Stimulated activated naive CD4-positive, alpha-beta T cell treated with Interleukin-2 at 50 U/mL for 16 hours (primary cell): ENCODE measurements at places on chromosomes 12 and 14.

DNA sequence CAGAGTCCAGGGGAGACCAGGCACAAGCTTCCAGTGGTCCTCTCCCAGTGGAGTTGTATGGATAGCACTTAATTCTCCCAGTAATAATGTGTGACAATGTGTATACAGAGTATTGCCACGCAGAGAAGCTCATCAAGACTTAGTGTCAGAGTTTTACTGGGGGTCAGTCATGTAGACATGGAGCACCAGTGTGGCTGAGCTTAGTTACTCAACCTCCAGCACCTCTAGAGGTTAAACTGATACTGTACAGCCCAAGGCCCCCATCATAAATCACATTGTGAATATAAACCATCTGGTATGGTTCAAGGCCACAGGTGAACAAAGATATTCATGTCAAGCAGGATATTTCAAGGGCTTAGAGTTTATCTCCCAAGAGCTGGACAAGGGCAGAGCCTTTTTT is 378.1 kb upstream of the TMPO start:
- DNase-seq = no peak

GRCh38 chr12:22088886-22089285 is 42.9 kb downstream of the CMAS start:
- no peak for DNase-seq

- no peak for DNase-seq
These were observed 180.3 kb downstream of the DICER1 start for GRCh38 chr14:94977016-94977415.

- no peak for DNase-seq
These were observed 152.2 kb downstream of the CHST11 start for GRCh38 chr12:104608998-104609397.

GRCh38 chr12:59322473-59322872 is 273.4 kb upstream of the SLC16A7 start:
- no peak for DNase-seq

GRCh38 chr14:56807386-56808109 is 2.7 kb downstream of the OTX2 start:
- DNase-seq = no peak

DNA sequence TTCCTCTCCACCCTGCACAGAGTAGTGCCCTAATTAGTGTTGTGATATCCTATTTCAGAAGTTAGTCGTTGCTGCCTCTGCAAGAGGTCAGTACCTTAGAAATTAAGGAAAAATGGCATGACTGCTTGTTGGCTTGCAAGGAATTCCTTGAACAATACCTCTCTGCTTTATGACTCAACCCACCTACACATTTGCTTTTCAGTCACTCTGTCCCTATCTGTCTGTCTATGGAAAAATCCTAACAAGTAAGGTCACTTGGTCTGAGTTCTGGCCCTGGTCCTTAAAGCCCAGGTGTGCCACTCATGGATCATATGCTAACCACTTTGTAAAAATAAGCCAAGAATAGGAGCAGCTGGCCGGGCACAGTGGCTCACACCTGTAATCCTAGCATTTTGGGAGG is 116.4 kb upstream of the ATF1 start:
- DNase-seq = no peak

DNA sequence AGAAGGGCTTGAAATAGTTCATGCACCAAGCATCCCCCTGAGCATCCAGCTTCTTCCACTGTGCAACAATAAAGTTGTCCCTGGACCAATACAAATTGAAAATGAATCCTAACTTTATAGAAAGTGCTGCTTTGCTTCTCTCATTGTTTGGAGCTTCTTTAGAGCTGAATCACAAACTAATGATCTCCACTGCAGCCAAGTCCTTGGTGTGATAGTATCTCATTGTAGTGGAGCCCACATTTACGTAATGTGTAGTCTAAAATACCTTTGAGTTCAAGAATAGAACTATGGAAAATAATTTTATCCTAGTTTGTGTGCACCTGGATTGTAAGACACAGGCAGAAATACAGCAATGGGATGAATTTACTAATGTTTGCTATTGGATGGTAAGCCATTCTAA is 319.9 kb downstream of the EGLN3 start:
- DNase-seq = no peak

GRCh38 chr12:3622021-3622821 is 130.7 kb downstream of the CRACR2A start:
- DNase-seq = no peak

DNA sequence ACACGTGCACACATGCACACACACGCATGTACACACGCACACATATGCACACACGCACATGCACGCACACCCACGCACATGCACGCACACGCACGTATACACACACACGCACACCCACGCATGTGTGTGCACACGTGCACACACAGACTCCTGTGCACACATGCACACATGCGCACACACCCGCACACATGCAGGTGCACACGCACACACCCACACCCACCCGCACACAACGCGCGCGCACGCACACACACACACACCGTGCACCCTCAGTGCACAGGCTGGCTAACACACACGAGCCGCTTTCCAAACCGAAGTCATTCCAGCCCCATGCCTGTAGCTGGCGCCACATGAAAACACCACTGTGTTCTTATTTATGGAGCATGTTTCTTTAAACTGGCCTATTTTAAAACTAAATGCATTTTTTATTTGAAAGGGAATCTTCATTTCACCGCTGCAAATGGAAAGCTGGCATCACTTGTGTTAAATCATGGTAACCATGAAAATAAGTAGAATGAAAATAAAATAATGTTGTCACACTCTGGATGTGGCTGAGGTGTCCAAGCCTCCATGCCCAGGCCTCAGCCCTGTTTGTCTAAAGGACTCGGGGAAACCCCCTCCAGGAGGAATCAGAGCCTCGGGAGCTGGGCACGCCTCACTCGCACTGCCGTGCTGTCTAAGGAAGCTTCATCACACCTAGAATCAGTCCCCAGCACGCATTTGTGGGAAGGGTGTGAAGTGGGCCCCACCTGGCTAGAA is 45.1 kb downstream of the GALNT9 start:
- DNase-seq = no peak

GRCh38 chr12:76755829-76756379 is 8.0 kb upstream of the ZDHHC17 start:
- DNase-seq = no peak

DNA sequence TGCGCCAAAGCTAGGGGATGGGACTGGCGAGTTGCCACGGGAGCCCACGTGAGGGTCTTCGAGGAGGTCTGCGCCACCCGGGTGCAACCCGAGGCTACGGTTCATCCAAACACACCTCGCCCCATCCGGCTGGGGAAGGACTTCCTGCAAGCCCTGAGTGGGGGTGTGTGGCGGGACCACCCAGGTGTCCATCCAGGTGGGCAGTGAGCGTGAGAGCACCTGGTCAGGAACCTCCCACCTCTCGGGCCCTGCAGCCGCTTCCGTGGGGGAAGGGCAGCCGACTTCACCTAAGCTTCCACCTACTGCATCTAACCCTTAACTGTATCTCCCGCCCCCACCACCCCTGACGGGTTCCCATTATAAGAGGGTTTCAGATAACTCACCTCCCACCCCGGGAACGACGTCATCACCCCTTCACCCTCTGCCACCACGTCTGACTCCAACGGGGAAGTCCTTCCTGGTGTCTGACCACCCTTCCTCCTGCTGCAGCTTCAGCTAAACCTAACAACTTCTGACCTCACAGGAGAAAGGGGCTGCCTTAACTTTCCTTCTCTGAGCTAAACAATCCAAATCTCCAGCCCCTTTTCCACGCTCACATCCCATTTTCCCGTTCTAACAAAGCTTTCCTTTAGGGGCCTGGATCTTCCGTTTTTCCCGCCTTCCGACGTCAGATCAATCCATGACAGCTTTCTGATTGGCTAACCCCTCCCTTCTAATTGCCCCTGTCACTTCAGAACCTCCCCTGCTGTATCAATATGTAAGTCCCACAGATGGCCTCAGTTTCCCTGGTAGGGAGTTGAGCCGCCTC is 27.4 kb upstream of the SMUG1 start:
- DNase-seq = peak; percentile 34

- DNase-seq = no peak
These were observed 204.9 kb upstream of the LHX5 start for GRCh38 chr12:113676547-113676946.

DNA sequence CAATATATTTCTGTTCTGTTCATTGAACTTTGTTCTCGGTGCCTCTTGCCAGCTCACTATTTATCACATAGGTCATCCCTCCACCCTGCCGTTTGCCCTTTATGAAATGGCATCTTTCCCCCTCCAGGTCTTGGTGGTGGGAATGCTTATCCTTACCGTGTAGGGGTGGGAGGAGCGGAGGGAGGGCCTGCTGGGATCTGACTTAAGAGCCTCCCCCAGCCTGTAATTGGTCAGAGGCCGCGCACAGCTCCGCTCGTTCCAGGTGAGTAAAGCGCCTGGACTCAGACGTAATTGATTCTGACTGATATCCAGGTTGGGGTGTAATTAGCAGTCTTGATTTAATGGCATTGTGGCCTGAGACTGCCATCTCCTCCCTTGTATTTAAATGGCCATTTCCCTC is 185.3 kb downstream of the TSPAN9 start:
- DNase-seq = no peak

DNA sequence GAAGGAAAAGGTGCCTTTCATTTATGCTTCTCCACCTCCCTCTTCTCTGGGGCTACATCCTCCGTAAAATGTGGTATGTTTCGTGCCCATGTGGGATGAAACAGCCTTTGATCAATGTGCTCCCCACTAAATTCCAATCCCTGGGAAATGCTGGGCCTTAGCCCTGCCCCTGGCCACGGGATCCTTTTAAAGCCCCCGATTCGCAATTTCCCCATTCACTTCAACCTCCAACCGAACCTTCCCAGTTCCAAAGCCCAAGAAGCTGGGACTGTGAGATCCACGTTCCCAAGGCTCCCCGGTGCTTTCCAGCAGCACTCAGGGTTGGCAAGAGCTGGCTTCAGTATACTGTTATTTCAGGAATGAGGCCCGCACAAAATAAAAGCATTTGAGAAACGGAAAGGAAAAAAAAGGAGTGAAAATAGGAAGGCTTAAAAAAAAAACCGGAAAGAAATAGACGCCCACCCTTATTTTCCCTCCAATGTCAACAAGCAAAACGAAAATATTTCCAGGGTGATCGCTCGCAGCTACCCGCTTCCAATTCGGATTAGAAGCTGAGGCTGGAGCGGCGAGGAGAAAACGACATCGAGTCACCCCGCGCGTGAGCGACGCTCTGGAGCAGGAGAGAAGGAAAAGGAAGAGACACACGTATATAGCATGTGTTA is 1.3 kb upstream of the FOXG1 start:
- DNase-seq = no peak

GRCh38 chr12:105332925-105333324 is 2.4 kb downstream of the C12orf75 start:
- no peak for DNase-seq

- no peak for DNase-seq
These were observed 68.2 kb downstream of the C2CD5 start for GRCh38 chr12:22476133-22476532.

GRCh38 chr14:21229821-21230220 is 39.4 kb downstream of the HNRNPC start:
- no peak for DNase-seq

GRCh38 chr12:131065801-131066200 is 112.1 kb downstream of the ADGRD1 start:
- no peak for DNase-seq

DNA sequence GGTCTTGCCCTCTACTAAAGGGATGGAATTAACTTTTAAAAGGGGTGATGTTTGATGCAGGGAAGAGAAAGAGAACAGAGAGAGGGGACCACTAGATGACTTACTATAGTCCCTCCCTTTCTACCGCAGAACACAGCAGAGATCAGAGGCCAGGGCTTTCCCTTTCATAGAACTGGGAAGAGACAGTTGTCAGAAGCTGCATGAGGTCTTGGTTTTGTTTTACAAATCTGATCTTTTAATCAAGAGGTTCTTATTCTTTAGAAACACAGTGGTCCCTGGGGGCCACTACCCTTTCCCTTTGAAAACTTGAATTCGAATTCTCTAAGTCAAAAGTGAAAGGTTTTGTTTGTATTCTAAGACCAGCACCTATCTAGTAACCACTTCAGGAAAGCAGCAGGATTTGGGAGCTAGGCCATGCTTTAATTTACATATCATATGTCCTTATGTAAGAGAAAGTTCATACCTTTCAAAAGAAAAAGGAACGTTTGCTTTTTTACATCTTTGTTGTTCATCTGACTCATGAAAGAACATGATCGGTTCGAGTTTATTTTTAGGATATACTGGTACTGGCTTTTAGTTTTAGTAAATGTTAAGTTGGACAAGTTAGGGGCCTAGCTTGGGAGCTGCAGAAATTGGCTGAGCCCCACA is 6.3 kb downstream of the FBXL14 start:
- no peak for DNase-seq

GRCh38 chr12:22530-23201 is 43.9 kb upstream of the IQSEC3 start:
- no peak for DNase-seq

- no peak for DNase-seq
These were observed 12.5 kb upstream of the KRT80 start for GRCh38 chr12:52204095-52204930.

DNA sequence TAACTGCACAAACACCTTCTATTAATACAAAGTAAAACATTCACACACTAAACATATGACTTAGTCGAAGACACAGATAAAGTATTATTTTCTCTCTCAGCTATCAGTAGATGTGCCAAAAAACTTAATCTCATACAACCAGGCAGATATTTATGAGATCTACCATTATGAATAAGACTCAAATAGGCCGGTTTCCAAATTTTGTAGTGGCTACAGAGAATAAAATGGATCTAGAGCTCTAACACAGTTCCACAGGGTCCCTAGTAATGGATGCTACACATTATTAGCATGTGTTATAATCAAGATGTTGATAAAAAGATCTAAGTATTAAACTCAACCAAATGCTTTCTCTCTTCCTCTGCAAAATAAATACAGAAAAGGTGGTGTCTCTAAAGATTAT is 10.4 kb downstream of the SAV1 start:
- DNase-seq = no peak

- no peak for DNase-seq
These were observed 27.1 kb downstream of the KRT18 start for GRCh38 chr12:52975820-52976573.

DNA sequence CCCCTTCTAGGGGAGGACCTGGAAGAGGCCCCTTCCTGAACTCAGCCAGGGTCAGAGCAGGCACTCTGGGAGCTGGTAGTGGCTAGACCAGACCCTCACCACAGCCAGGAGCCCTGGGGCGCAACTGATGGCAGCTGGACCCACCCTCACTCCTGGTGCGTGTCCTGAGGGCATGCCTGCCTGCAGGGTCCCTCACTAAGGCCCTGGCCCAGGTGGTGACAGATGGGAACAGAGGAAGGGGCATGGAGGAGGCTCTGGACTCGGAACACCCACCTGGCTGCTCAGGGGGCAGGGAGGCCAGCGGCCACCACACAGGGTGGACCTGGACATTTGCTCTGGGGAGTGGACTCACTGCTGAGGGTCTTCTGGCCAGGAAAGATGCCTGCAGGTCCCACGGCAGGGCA is 342.2 kb upstream of the SFSWAP start:
- no peak for DNase-seq

DNA sequence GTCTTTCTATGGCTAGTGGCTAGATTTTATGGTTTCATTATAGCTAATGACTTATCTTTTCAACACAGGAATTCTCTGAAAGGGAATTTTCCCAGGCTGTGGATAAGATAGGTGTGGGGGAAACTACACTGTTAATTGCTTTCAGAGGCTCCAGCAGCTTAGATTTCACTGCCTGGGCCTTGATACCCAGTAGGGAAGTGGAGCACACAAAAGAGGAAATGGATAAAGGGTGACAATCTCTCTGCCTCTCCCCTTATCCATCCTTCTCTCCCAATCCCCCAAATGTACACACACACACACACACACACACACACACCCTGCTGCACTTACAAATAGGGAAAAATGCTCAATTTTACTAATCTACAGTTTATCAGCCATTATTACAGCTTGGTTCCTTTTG is 19.1 kb downstream of the SIX4 start:
- DNase-seq = no peak
